ENCODE measurements at places on chromosomes 5 and 9.

GRCh38 chr5:131328536-131329285 lies 64.9 kb downstream of the CDC42SE2 start:
- DNase-seq, result no peak

GRCh38 chr9:100598641-100599145 lies 20.8 kb downstream of the CAVIN4 start:
- DNase-seq, result peak; percentile 7

- no peak for DNase-seq
Measured at GRCh38 chr5:142896325-142897007, 126.3 kb downstream of the ARHGAP26 start.

GRCh38 chr9:131731644-131732043 lies 8.2 kb downstream of the RAPGEF1 start:
- DNase-seq, result no peak

- DNase-seq, result no peak
Measured at GRCh38 chr5:50445296-50445949, 4.3 kb upstream of the EMB start.

- DNase-seq, result no peak
Measured at GRCh38 chr9:38319496-38320173, 72.9 kb upstream of the ALDH1B1 start.

- DNase-seq, result no peak
Measured at GRCh38 chr5:89601880-89602279, 718.9 kb upstream of the MEF2C start.

- no peak for DNase-seq
Measured at GRCh38 chr5:44332285-44332971, 56.8 kb downstream of the FGF10 start.

DNA sequence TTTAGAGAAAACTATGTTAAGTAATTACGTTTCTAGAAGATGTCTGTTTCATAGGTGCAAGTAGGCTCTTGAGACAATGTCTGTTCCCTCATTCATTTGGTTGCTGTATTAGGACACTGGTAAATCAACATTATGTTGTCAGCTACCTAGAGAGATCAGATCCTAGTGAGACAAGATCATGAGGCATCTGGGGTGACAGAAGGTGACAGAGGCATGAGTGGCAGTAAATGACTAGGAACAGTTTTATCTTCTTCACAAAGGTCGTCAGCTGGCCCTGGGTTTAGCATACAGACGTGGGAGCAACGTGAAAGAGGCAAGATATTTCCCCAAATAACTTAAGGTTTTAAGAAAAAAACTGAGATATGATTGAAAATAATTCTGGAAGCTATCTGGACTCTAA lies 1926.3 kb upstream of the WWC1 start:
- DNase-seq, result no peak

DNA sequence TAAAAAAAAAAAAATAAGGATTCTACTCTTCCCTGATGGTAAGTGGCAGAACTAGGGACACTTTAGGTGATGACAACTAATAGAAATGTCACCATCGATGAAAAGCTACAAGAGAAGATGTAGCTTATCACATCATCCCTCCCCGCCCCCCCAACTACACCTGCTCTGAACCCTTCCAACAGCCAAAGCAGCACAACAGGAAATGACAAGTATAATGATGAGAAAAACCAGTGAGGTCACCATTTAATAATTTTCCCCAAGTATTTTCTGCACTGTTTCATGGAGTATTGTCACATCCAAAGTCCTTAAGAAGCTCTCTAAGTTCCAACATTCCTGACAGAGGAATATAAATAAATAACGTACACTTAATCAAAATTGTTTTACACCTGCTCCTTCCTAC lies 221.4 kb downstream of the EFNA5 start:
- no peak for DNase-seq

DNA sequence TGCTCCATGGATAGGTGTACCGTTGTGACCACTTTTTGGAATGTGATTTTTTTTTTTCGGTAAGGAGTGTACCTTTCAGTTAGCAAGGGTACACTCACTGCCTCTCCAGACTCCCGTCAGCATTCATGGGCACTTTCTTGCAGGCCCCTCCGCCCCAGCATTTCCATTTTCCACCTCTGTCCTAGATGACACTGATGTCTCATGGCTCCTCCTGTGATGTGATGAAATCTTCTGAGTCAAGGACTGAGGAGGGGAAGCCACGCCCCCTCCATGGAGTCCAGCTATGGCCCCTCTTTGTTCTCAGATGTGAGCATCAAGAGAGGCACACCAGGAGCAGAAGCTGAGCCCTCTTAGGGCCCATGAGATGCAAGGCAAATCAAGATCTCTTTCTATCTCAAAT lies 61.8 kb downstream of the CTSL start:
- no peak for DNase-seq

DNA sequence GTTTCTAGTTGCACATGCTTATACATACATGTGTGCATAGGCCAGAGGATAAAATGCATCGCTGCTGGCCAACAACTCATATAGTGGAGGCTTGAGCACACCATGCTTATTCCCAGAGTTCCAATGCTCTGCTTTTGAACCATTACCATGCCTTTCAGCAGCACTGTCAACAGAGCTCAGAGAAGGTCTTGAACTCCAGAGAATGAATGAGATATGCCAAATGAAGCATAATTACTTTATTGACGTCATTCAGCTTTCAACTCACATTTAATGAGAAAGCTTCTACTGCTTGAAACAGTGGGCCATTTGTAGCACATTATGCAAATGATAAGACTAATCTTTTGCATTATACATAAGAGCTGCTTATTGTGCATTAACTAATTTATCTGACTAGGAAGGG lies 765.3 kb upstream of the GRAMD2B start:
- DNase-seq, result no peak

- no peak for DNase-seq
Measured at GRCh38 chr5:81045389-81045807, 85.2 kb downstream of the RASGRF2 start.

- no peak for DNase-seq
Measured at GRCh38 chr5:53298841-53299240, 181.6 kb upstream of the FST start.

- no peak for DNase-seq
Measured at GRCh38 chr9:78188594-78188993, 47.3 kb upstream of the CEP78 start.

- DNase-seq, result no peak
Measured at GRCh38 chr9:124442379-124442778, 7.9 kb upstream of the ADGRD2 start.

DNA sequence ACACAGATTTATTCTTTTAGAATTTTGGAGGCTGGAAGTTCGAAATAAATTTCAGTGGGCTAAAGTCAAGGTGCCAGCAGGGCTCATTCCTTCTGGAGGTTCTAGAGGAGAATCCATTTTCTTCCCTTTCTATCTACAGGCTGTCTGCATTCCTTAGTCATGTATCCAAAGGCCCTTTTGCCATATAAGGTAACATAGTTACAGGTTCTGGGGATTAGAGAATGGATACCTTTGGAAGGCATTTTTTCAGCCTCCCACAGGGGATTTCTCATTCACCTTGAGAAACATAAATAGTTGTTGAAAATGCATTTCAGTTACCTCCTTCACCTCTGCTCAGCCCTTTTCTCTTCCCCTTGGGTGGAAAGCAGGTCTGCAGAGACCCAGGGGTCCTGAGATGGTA lies 280.0 kb upstream of the MAP3K1 start:
- no peak for DNase-seq

GRCh38 chr5:93660677-93661076 lies 77.7 kb downstream of the NR2F1 start:
- DNase-seq, result no peak

DNA sequence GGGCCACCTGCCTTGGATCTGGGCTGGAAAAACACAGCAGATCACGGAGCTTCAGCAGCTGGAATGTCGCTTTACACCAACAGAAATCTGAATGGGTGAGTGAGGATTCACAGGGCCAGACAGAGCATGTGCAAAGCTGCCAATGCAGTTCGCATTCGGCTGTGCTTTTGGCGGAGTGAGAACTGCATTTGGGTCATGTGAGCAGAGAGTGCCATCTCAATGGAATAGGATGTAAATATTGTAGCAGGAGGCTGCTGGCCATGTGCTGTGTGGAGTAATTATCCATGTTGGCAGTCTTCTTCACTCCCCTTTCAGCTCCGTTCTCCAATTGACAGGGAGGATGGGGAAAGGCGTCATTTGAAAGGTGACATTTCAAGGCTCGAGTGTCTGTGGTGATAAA lies at the start of gene ANKRD55:
Gene ANKRD55 (minus strand): TSS at position 101 of the 400 bp plus-strand sequence. CDS start 417 bp downstream, outside the sequence.
- DNase-seq, result no peak

DNA sequence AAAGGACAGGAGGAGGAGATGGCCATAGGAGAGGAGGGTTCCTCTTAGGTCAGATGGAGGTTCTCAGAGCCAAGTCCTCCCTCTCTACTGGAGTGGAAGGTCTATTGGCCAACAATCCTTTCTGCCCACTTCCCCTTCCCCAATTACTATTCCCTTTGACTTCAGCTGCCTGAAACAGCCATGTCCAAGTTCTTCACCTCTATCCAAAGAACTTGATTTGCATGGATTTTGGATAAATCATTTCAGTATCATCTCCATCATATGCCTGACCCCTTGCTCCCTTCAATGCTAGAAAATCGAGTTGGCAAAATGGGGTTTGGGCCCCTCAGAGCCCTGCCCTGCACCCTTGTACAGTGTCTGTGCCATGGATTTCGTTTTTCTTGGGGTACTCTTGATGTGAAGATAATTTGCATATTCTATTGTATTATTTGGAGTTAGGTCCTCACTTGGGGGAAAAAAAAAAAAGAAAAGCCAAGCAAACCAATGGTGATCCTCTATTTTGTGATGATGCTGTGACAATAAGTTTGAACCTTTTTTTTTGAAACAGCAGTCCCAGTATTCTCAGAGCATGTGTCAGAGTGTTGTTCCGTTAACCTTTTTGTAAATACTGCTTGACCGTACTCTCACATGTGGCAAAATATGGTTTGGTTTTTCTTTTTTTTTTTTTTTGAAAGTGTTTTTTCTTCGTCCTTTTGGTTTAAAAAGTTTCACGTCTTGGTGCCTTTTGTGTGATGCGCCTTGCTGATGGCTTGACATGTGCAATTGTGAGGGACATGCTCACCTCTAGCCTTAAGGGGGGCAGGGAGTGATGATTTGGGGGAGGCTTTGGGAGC lies 3.1 kb downstream of the EGR1 start:
- no peak for DNase-seq

DNA sequence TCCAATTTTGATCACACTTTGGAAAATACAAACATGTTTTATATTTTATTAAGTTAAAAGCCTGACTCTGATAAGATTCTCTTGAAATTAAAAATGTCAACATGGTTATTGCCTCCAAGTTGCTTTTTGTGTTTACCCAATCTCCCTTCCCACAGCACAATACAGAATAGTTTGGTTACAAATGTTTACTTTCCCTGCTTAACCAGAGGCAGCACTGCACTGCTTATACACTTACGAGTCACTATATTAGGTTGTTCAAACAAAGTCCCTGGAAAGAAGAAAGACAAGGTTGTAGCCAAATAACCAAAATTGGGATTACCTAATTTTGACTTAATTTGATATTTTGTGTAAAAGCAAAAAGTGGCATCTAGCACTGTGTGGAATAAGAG lies 25.9 kb downstream of the SRFBP1 start:
- DNase-seq, result no peak

DNA sequence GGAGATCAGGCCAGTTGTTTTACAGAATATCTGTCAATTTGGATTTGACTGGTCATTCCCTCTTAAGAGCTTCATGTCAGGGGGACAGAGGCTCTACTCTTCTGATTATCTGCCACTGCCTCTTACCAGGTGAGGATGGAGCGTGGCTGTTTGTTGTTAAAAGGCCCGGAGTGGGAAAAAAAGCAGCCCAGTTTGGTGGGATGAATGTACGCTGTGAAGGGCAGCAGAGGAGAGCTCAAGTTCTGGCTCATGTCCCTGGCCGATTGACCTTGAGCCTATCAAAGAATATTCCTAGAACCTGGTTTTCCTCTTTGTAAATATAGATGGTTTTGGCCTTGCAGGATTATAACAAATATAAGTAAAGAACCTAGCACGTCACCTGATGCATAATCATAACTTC lies 16.3 kb upstream of the SHB start:
- no peak for DNase-seq

GRCh38 chr5:88393716-88394535 lies 125.3 kb upstream of the TMEM161B start:
- DNase-seq, result no peak

DNA sequence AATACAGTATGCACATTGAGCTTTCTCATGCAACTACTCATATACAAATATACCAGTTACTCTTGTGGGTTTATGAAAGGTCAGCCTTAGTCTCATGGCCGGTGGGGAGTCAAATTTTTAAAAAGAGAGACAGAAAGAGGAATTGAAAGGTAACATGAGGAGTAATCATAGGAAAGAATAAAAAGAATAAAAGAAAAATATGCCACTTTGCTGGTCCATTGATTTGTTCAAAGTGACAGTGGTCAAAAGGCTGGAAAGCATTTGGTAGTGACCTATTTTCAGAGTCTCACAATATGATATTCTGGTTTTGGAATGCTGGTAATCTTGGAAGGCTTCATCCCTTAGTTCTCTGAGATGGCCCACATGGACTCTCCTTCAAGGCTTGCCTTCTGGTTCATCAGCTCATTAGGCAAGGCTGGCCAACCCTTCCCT lies 67.0 kb downstream of the ZNF366 start:
- DNase-seq, result no peak

DNA sequence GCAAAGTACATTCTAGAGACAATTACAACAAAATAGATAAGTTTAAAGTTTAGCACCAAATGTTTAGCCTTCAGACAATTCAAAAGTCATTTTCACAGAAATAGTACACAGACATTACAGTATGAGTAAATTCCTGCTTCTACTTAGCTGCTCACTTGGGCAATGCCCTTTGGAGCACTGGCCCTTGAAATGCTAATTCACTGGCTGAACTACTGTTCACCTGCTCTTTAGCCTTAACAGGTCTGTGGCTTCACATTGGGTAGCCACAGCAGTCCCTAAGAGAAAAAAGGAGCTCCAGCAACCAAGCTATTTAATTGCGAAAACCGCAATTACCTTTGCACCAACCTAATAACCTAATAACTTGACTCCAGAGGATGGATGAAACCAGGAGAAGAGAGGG lies 916.2 kb upstream of the DMAC1 start:
- DNase-seq, result no peak

GRCh38 chr5:126182971-126183695 lies 240.1 kb upstream of the GRAMD2B start:
- DNase-seq, result no peak

GRCh38 chr5:64518793-64519192 lies 13.0 kb downstream of the RGS7BP start:
- DNase-seq, result no peak

DNA sequence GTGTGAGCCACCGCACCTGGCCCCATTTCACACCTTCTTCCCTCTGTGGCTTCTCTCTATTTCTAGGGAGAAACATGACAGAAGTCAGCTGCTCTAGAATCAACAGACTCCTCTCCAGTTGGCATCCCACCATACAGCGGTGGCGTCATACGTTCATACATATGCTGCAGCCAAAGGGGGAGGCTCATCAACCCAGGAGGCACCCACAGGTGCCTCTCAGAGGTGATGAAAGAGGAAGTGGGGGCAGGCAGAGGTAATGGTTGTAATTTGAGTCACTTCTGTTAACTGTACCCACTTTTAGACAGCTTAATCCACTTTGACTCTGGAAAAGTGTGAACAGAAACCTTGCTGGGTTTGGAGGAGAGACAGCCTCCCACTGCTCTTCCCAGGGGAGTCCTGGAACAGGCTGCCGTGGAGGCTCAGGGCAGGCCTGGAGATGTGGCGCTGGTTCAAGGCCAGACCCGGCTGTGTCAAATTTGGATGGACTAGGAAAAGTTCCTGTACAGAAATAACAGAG lies 47.3 kb upstream of the SUB1 start:
- no peak for DNase-seq

GRCh38 chr9:135963338-135963737 lies 2.2 kb upstream of the UBAC1 start:
- no peak for DNase-seq

- no peak for DNase-seq
Measured at GRCh38 chr9:75102177-75102790, 14.0 kb downstream of the OSTF1 start.

All from GOT3 (cell line).